ENCODE measurements at places on chromosomes 2 and 18. TPM values are rescaled to one million over a fixed set of nuclear protein-coding genes. Genes with fewer than 3 reads are reported as not detected.
A peak's percentile ranks its signal among the peaks of the same experiment; 100 is the strongest.

Gene ASAP2
- 10.7 TPM for total RNA-seq

Gene ZSCAN30
- 12.0 TPM for total RNA-seq

Gene TDRD15
- total RNA-seq = not detected

Gene FAM237A
- total RNA-seq = not detected

Gene GALR1
- 0.05 TPM for total RNA-seq

Gene APLF
- total RNA-seq = 4.0 TPM

Gene COL4A4
- total RNA-seq = 10.3 TPM

- DNase-seq = peak; percentile 10
Measured at GRCh38 chr18:37238282-37239108, 327.1 kb downstream of the CELF4 start.

- DNase-seq = no peak
Measured at GRCh38 chr2:173134703-173135102, 59.1 kb downstream of the MAP3K20 start.

DNA sequence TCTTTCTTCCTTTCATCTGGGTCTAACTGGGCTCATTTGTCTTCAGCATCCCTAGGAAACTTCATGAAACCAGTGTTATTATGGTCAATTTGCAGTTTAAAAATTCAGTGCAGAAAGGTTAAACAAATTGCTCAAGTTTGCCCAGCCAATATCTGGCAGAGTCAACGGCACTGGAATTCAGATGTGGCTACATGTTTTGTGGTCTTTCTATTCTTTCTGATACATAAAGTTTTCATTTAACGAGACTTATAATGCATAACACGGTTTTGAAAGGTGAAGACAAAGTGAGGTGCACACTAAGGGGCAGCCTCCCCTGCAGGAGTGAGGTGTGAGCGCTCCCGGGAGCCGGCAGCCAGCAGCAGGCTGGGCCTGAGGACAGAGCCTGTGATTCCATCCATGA, 164.6 kb downstream of the RTP5 start:
- no peak for DNase-seq

DNA sequence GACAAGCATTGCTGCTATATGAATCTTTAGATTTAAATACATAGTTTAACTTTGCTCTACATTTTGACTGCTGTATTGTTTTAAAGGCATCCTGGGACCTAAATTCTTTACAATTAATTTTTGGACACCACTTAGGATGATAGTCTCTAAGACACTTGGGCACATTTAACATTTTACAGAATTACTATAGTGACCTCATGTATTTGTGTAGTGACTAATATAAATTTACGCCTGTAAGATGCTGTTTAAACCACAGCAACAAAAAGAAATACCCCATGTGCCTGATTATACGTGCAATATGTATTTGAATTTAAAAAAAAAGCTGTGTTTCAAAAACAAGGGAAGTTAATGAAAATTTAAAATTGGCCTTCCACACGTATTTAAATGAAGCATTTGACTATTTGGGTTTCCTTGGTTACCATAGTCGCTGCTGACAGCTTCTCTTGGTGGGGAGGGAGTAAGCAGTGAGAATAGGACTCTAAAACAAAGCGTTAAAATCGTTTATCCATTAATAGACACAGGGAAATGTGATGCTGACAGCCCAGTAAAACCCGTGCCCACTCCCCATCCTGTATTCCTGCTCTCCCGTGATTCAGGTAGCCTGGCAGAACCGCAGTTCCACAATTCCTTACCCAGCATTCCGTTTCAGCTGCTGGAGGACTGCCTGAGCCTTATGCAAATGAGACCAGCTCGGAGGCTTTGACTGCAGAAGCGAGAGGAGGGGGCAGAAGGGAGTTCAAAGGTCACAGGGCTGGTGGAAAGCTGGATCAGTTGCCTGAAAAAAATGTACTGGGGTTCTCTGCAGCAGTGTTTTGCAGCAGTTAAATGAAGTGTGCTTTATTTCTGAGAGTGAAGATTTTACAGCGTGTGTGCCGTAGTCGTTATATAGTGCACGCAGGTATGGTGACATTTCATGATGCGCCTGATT, 104.3 kb downstream of the CSRNP3 start:
- peak; percentile 58 for DNase-seq

DNA sequence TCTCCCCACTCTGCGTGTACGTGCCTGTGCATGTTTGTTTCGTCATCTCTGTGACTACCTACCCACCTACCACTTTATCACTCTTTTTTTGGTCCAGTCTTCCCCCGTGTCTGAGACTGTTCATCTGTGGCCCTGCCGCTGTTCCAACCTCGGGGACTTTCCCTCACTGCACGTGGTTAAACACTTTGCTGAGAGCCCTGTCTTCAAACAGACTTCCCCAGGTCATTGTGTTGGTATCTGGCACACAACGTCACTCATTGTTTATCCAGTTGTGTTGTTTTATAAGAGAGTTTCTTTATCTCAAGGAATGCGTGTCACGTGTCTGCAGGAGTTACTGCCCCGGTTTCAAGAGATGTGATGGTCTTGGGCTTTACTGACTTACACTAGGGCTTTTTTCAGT, 262.0 kb upstream of the RASGRP3 start:
- no peak for DNase-seq

- no peak for DNase-seq
Measured at GRCh38 chr2:31382452-31383120, 32.0 kb downstream of the XDH start.

- DNase-seq = peak; percentile 6
Measured at GRCh38 chr2:44954447-44954888, 13.0 kb downstream of the SIX3 start.

GRCh38 chr18:69737851-69738250, 209.8 kb downstream of the CD226 start:
- no peak for DNase-seq

DNA sequence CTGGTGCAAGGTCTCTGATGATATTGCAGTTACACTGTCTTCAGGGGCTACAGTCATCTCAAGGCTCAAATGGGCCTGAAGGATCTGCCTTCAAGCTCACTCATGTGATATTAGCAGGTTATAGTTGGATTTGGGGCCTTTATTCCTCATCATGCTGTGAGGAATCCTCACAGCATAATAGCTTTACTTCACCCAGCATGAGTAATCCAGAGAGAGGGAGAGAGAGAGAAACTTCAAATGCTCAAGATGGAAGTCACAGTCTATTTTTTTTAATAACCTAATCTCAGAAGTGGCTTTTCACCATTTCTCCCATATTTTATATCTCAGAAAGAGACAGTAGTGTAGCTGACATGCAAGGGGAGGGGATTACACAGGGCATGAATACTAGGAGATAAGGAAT, 658.7 kb downstream of the EPHA4 start:
- no peak for DNase-seq

- DNase-seq = no peak
Measured at GRCh38 chr2:183951630-183952029, 646.7 kb upstream of the ZNF804A start.

- DNase-seq = no peak
Measured at GRCh38 chr2:68579689-68580088, 63.7 kb upstream of the PROKR1 start.

DNA sequence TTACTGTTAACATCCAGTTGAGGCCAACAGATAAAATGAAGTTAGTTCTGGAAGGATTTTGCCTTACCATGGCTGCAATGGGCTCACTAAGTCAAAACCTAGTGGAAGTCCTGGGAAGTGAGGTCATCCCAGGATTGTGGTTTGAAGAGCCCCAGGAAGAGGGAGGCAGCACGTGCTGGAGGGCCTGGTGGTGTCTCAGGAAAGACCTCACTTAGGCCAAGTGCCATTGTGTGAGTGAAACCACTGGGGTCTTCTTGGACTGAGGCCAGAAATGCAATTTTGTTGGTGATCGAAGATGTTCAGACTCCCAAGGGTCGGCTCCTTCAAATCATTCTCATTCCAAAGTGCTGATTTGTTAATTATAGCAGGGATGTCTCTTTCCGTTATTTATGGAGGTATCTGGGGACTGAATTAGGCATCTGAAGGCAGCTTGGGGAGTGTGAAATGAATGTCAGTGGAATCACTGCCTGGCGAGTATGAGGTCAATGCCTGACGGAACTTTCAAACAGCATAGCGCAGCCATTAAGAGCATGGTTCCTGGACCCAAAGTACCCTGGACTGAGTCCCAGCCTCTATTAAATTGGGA, 60.0 kb downstream of the IL1R2 start:
- DNase-seq = no peak

GRCh38 chr2:33421820-33422219, 54.6 kb upstream of the RASGRP3 start:
- DNase-seq = no peak

GRCh38 chr2:222485367-222486211, 61.2 kb downstream of the SGPP2 start:
- DNase-seq = no peak

DNA sequence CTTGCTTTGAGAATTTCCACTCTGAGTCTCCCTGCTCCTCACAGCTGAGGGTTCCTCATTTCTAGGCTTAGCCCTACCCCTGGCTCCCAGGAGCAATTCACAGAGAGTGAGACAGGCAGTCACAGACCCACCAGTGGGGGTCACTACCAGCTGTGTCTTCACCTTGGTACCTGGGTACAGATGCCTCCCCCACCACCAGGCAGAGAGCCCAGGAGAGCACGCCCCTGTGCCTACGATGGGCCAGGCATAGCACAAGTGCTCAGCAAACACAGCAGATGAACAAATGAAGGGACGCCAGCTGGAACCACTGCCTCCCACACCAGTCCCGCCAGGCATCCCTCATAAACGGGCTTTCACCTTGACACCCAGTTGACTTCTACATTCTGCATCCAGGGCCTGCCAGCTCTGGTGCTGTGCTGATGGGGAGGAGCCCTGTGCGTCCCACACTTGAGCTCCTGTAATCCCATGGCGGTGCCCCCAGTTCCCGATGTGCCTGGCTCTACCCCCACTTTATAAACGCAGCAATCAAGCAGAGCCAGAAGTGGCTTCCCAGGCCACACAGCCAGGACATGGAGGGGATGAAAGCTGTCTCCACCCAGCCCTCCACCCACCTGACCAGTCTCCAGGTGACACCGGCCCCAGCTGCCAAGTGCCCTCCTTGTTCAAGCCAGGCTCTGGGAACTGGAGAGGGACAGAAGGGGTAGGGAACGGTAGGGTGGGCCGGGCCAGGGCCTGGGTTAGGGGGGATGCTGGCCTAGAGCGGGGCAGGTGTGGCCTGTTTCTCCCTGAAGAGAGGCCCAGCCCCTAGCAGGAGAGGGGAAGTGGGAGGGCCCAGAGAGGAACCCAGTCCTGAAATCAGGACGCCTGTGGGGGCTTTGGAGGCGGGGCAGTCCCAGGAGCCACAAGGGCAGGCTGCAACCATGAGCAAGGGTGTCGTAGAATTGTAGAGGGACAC, 42.5 kb downstream of the SCTR start:
- DNase-seq = no peak

DNA sequence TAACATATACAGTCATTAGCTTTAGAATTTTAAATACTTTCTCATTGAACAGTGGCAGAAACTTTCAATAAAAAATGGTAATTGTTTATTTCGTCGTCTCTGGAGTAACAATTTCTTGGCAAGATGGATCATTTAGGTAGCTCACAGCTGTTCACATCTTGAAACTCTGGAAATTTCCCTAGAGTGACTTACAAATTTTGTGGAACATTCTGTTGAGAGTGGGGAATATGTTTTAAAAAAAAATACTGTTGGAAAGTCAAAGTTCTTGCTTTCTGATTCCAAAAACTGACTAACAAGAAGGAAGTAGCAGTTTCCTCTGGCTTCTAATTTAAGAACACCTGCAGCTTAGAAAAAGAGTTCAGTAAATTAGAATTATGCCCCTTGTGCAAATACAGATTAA, 11.2 kb upstream of the CALCRL start:
- no peak for DNase-seq

DNA sequence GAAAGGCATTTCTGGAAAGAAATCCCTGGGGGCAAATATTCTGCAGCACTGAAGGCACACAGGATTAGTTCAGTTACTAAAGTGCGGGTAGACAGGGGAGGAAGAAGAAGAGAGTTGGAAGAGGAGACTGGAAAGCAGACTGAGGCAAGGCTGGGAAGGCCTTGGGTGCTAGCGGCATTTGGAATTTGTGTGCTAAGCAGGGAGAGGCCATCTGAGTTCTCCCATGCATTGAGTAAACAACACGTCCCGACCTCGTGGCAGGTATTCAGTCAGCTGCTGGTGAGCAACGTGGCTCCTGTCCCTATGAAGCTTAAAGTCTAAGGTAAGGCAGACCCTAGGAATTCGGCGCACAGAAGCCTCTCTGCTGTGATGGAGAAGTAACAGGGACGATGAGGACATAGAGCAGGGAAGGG, 30.7 kb downstream of the ATP8B1 start:
- DNase-seq = no peak

GRCh38 chr2:18518116-18519111, 42.0 kb downstream of the RDH14 start:
- no peak for DNase-seq

DNA sequence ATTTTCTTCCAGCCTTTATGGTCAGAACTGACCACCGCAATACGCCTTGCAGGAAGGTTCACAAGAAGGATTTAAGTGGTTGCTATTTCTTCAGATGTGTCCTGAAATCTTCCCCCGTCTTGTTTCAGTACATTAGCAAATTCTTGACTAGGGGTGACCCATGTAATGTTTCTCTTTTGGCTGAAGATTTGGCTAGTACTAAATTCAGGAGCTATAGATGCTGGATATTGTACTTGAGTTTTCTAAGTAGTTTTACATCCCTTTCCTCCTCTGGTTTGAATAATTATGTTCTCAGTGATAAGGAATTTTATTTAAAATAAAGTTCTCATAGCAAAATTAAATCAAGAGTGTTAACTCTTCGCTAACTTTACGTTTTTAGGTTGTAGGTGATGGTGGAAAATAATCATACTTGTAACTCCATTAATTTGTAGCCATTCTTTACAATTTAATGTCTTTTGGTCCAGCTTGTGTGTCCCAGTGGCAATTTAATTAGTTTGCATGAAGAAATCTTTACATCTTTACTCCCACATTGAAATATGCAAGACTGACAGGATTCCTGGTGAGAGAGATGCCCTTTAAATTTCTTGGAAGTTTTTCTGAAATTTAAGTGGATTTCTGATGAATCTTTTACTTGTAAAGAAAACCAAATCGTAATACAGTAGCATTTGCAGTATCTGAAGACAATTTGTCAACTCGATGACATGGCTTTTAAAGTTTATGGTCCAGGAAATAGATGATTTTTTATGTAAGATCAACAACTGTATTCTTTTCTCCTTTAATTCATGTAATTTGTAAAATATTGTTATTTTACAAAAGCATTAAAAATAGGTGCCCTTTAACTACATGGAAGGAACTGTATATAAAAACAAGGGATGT, 2.8 kb downstream of the PHLPP1 start:
- DNase-seq = no peak

GRCh38 chr2:24832931-24833701, 39.9 kb downstream of the CENPO start:
- DNase-seq = no peak

GRCh38 chr2:168816369-168816768, 13.9 kb downstream of the NOSTRIN start:
- DNase-seq = no peak

GRCh38 chr18:8562070-8562469, 47.2 kb upstream of the RAB12 start:
- no peak for DNase-seq

DNA sequence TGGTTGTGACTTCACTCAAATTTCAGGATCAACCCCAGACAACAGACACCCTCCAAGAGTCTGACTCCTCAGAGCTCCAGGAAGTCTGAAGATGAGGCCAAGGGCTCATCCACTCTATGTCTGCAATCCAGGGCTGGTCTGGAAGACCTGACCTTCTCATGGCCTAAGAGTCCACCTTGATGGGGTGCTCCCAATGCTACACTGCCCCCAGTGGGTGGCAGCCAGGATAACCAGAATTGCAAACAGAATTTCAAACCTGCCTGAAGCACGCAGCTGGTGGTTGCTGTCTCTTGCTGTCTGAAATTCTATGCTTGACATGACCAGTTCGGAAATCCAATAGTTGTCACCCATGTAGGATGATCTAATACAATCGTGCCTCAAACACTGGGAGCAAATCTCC, 96.0 kb downstream of the UXS1 start:
- DNase-seq = no peak
